ENCODE measurements at places on chromosomes 7 and 10.

DNA sequence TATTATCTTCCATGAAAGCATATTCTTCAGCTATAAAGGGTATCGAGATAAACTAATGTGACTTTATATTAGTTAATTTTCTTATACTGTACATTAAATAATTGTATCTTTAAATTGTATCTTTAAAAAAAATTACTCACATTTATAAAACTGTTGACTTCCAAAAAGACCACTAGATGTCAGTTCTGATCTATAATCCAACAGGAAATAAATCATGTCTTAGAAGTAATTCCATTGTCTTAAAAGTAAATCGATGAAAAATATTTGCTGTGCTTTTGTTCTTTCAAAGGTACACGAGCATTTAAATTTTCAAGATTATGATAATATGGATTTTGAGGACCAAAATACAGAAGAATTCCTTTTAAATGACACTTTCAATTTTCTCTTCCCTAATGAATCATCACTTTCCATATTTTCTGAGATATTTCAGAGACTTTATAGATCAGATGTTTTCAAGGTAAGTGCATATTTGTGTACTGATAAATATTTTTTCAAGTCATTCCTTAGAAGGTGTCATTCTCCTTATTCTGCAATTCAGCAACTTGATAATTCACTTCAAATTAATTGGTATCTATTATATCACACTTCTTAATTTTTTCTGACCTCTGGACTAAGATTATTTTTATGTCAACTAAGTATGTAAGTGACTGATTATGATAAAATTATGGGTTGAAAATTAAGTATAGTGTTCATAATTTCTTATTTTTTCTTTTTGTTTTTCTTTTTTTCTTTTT is 138.5 kb downstream of the CPED1 start:
- no peak for DNase-seq

DNA sequence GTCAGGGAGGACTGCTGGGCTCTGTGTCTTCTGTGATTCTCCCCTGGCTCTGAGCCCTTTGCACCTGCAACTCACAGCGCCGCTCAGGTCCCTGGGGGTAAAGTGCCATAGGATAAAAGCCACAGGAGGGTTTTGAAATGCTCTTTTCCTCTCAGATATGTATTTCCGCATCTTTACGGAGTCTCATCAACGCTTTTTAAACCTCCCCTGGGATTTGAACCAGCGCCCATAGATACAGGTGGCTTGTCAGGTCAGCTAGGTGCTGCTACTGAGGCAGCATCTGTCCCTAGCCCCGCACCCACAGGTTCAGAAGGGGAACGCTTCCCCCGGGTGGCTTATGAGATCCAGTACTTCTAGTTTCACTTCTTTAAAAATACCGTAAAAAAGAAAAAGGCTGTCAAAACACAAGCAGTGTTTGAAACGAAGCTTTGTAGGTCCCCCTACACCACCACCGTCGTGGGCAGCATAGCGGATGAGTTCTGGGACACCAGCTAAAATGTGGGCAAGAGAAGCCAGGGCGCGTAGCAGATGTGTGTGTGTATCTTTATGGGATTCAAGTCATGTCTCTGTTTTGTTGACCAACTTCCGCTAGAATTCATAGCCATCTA is 173.5 kb downstream of the CUX1 start:
- DNase-seq, result no peak

GRCh38 chr7:32206987-32207386 is 136.8 kb upstream of the PDE1C start:
- no peak for DNase-seq

DNA sequence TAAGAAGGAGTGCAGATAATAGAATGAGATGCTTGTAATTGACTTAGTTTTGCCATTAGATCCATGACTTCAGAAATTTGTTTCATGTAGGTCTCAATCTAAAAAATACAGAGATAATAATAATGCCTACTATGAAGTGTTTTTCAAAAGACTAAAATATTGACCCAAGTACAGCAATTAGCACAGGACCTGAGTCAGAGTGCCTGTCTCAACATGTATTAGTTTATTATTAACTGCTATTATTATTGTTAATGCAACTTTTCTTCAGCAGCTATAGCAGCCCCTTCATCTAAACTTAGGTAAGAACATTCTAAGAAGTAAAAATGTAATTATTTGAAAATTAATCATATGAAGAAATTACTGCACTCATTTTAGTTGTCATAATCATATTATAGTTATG is 82.9 kb upstream of the HGF start:
- DNase-seq, result no peak

GRCh38 chr10:125551247-125551646 is 131.7 kb downstream of the TEX36 start:
- no peak for DNase-seq

- no peak for DNase-seq
These were observed 105.4 kb upstream of the ABCB5 start for GRCh38 chr7:20509892-20510572.

DNA sequence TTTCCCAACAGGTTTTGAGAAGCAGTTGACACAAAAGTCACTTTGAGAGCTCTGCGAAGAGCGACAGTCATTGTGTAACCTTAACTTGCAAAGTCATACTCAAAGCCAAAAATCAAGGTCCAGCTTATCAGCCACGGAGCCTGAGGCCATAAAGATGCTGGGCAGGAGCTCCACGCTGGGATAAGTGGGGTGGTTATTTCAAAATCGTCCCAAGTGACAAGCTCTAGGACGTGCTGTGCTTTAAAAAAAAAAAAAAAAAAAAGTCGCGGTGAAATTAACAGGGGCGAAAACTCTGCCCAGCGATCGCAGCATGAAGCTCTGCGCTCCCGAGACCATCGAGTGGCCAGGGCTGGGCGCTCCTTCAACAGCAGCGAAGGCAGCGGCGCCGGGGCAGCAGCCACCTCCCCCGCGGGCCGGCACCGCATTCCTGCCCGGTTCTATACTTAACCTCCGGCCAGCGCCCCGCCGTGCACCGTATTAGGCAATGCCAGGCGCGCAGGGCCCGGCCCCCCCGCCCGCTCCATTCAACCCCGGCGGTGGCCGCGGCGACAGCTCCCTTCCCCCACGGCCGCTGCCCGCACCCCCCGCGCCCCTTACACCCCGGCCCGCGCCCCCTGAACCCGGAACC is 657 bp downstream of the HACD1 start:
- DNase-seq, result no peak

- no peak for DNase-seq
These were observed 96.7 kb upstream of the PDCD4 start for GRCh38 chr10:110775020-110775375.

DNA sequence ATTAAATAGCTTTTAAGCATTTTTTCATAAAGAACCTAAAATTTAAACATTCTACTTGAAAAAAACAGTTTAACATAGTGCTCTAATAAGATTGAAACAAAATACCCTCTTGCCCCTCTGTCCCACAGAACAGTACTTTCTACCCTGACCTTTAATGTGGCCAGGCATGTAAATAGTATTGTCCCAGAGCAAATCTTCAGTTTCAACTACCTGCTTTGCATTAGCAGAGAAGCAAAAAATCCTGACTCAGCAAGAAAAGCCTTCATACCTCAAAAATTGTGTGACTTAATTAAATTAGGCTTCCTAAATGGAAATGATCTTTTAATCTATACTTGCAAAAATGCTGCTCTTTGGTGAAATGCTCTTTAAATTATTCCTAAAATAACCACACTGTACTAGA is 237.4 kb upstream of the AOAH start:
- no peak for DNase-seq

GRCh38 chr10:75049316-75050148 is 61.9 kb upstream of the SAMD8 start:
- no peak for DNase-seq

GRCh38 chr7:117012696-117013095 is 59.4 kb downstream of the ST7 start:
- no peak for DNase-seq

GRCh38 chr7:109893231-109893630 is 1197.7 kb upstream of the LRRN3 start:
- no peak for DNase-seq

GRCh38 chr7:39261771-39262170 is 284.1 kb downstream of the POU6F2 start:
- DNase-seq, result no peak

- no peak for DNase-seq
These were observed 41.2 kb downstream of the TNRC18 start for GRCh38 chr7:5382281-5382892.

DNA sequence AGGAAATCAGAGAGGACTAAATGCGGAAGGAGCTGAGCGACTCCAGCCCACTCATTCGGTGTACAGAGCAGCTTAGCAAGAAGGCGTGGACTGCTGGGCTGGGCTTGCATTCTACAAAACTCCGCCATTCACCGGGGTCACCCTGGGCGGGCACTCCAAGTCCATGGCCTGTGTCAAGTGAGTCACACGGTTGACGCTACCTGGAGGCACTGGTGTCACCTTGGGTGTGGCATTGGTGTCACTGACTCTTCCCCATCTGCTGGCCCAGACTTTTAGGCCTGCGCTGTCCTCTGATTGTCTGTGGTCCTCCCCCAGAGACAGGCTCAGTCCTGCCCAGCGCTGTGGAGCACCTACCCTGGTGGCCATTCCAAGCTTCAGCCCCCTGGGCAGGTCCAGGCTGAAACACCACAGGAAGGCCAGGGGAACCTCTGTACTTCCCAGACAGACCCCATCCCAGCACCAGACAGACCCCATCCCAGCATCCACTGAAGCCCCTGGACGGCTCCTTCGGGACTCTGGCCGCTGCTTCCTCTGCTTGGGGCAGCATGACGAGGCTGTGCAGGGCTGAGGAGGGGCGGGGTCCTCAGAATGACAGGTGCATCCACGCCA is 30.6 kb upstream of the CNPY1 start:
- no peak for DNase-seq

- DNase-seq, result no peak
These were observed 98.4 kb downstream of the PIP4K2A start for GRCh38 chr10:22615819-22616499.

- DNase-seq, result no peak
These were observed 43.6 kb downstream of the PDGFA start for GRCh38 chr7:475951-476441.

- no peak for DNase-seq
These were observed 1.5 kb downstream of the PIK3CG start for GRCh38 chr7:106866298-106867281.

- no peak for DNase-seq
These were observed 11.4 kb upstream of the LRRC61 start for GRCh38 chr7:150311711-150312110.

- DNase-seq, result no peak
These were observed 111.0 kb downstream of the SEMA3D start for GRCh38 chr7:85075864-85076263.

DNA sequence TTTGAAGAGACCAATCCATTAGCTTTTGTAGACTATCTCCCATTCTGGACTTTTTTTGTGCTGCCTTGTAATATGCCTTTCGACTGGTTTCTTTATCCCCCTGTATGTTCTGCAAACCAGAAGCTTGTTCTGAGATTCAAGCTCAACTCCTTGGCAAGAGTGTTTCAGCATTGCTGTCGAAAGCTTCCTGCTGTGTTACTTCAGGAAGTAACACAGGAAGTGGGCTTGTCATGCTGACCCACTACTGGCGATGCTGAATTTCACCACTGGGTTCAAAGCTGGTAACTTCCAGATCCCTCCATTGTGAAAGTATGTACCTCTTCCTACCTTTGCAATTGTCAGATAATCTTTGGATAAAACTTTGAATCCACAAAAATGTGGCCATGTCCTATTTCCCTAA is 57.9 kb upstream of the INSYN2A start:
- DNase-seq, result no peak

DNA sequence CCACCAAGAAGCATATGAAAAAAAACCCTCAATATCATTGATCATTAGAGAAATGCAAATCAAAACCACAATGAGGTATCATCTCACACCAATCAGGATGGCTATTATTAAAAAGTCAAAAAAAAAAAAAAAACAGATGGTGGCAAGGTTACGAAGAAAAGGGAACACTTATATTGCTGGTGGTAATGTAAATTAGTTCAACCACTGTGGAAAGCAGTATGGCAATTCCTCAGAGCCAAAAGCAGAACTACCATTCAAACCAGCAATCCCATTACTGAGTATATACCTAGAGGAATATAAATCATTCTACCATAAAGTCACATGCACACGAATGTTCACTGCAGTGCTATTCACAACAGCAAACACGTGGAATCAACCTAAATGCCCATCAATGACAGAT is 46.0 kb downstream of the CNOT4 start:
- no peak for DNase-seq

DNA sequence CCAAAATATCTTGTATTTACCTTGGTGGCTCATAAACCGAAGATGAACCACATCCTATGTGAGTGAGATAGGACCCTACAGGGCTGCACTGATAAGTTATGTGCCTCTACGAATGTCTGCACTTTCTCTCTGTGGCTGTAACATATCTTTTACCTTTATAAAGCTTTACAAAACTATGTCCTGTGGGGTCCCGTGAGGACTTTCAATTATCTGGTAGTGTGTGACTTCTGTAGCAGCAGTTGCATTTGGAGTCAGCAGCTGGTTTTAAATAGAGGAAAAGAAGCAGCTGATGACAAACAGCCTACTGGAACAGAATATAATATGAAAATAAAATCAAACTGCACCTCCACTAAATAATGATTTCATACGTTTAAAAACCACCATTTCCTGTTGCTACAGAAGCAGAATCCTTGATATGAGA is 222.4 kb upstream of the GNAI1 start:
- DNase-seq, result no peak

DNA sequence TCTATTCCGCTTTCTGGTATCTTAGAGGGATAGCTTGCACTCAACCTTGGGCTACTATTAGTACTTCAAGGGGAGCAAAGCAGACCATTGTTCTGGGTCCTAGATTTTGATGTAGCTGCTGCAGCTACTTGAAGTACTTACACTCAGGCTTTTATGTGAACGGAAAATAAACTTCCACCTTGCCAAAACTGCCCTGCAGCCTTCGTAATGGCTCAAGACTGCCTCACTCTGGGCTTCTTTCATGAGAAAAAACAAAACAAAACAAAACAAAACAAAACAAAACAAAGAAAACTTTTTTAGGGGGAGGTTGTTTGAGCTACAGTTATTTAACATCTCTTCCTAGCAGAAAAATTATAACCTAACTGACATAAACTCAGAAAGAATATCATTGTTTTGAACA is 19.4 kb upstream of the EPHB6 start:
- DNase-seq, result no peak

DNA sequence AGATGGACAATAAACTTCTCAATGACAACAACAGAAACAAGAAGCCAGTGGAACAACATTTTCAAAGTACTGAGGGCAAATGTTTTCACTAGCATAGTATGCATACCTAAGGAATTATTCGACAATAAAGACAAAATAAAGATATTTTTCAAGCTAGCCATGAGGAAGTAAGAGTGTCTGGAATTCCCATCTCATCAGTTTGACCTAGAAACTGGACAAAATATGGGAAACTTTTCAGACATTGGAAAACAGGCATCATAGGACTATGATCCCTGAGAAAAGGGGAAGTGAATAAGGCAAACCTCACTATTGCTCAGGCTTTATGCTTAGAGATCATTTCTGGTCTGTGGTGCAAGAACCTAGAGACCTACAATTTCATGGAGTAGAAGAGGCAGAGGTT is 86.3 kb downstream of the OAT start:
- DNase-seq, result no peak

DNA sequence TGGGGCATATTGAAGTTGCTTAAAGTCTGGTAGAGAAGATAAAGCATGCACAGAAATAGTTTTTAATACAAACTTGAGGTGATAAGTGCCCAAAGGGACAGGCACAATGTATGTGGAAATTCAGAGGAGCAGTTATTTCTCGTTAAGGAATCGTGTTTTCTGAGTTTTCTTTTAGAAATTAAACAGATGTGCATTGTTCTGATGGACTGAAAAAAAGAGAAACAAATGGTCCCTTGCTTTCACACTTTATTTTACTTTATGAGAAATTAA is 45.6 kb downstream of the CNNM2 start:
- DNase-seq, result no peak

- DNase-seq, result no peak
These were observed 27.8 kb downstream of the NMT2 start for GRCh38 chr10:15140698-15141097.

GRCh38 chr10:129694691-129695243 is 227.7 kb downstream of the MGMT start:
- DNase-seq, result no peak

Data from activated T-cell treated with anti-CD3 and anti-CD28 coated beads for 1 hour (primary cell).